GM23338 (cell line): ENCODE measurements at places on chromosomes 11 and 22. TPM values are rescaled to one million over a fixed set of nuclear protein-coding genes. Genes with fewer than 3 reads are reported as not detected.

The MPZL3 gene
- polyA plus RNA-seq: 0.92 and 1.3 TPM in 2 replicates

The OR2D2 gene
- 0.24 TPM in 1 of 2 replicates, not detected in the other for polyA plus RNA-seq

The NUCB2 gene
- polyA plus RNA-seq: 61.9 and 86.9 TPM in 2 replicates

The MEI1 gene
- polyA plus RNA-seq: 0.09 and 0.87 TPM in 2 replicates

The DDIAS gene
- 16.5 and 19.5 TPM in 2 replicates for polyA plus RNA-seq

The ANO5 gene
- polyA plus RNA-seq: 1.7 and 1.8 TPM in 2 replicates

The OR52H1 gene
- not detected in 2 replicates for polyA plus RNA-seq

The RELT gene
- polyA plus RNA-seq: 2.0 and 2.1 TPM in 2 replicates

The CRYBB2 gene
- polyA plus RNA-seq: 0.26 TPM in 1 of 2 replicates, not detected in the other

The IGLL1 gene
- not detected in 2 replicates for polyA plus RNA-seq

The ARHGAP8 gene
- polyA plus RNA-seq: 60.8 and 64.9 TPM in 2 replicates

The LRRC56 gene
- polyA plus RNA-seq: 0.52 and 0.73 TPM in 2 replicates

The IFITM2 gene
- polyA plus RNA-seq: 857 and 906 TPM in 2 replicates

The MMP12 gene
- polyA plus RNA-seq: not detected in 2 replicates

The ADM2 gene
- 3.3 and 3.5 TPM in 2 replicates for polyA plus RNA-seq

The EI24 gene
- polyA plus RNA-seq: 132 and 135 TPM in 2 replicates
